Stimulated activated CD8-positive, alpha-beta memory T cell treated with anti-CD3 and anti-CD28 coated beads, Interleukin-15, amount 100 ng/mL, for 4 hours (primary cell): ENCODE measurements at places on chromosomes 2 and 18.

DNA sequence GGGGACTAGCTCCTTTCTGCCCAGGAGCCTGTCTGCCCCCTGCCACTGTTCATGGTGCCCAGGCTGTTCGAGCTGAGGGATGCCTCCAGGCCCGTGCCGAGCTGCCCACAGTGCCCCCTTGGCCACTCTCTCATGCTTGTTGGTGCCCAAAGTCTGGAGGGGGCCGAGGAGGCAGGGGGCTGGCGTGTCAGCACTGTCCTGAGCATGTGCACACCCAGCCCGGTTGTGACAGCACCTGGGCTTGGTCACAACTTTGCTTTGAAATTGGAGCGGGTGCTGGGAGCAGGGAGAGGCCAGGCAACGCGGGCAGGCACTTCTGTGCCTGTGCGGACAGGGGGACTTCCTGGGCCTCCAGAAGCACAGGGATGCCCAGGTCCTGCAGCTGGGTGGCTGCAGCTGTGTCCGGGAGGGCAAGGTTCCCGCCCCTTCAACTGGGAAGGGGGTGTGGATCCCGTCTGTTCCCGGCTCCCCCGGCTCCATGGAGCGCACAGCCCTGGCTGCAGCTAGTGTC is 22.2 kb upstream of the RAPGEF4 start:
- DNase-seq, result no peak

DNA sequence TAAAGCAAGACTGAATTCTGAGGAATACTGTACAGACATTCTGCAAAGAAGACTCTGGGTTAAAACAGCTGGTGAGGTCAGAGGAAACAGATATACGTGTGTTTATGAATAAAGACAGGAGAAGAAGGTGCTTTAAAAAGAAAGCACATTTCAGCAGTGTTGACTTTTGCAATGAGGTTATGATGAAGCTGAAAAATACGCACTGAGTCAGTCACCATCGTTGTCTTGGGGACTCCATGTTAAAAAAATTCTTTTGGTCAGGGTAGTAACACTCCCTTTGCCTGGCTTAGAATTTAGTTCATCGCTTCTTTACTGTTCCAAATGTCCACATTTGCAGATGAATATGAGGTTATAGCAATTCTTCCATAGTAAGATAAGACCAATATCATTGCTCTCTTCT is 1049.0 kb downstream of the TSN start:
- no peak for DNase-seq

GRCh38 chr2:226190479-226191252 is 609.0 kb downstream of the IRS1 start:
- no peak for DNase-seq

DNA sequence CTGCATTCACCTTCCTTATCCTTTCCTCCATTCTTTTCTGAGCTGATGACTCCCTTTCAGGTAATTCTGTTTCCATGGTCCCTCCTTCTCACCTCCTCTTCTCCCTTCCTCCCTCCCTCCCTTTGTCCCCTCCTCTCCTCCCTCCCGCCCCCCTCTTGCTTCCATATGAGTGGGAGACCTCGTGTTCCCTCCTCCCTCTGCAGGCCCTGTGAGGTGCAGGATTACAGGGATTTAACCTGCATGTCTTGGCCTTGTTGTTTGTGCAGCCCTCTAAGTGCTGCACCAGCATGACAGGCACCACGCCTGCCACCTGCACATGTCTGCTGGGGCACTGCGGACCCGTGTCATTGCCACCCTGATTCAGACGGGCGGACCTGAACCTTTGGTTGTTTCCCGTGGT is 103.1 kb downstream of the SNTG2 start:
- no peak for DNase-seq

- no peak for DNase-seq
Observed at GRCh38 chr2:33221046-33221784, 255.2 kb upstream of the RASGRP3 start.

GRCh38 chr2:232571026-232571474 is 20.6 kb downstream of the EIF4E2 start:
- no peak for DNase-seq

- DNase-seq, result no peak
Observed at GRCh38 chr2:167510071-167510759, 621.9 kb downstream of the XIRP2 start.

DNA sequence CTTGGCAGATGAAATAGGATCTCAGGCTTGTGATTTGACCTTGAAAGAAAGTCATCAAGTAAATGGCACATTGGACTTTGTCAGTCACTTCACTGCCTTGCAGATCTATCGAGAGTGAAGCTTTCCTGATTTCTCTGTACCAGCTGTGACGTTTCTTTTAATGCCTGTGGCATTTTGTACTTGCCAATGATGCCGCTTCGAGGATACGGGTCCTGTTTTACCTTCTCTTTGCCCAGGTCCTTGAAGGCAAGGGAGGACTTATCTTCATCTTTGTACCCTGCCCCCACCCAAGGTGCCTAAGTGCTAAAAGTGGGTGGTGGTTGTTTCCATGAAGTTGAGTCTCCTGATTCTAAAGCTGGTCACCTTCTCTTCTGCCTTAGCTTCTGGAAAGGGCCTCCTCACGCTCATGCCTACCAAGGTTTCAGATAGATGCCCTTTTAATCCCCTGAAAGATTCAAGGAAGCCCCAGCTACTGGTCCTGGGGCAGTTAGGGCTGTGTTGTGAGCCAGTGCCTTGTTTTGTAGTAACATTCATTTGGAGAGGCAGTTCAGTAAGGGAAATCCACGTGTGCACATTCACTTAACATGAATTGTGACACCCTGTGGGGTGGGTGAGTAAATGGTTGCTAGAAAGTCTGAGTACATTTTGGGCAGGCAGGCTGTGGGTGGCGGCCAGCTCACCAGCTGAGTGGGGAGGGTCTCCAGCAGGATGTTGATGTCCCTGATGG is 6.1 kb downstream of the LBH start:
- DNase-seq, result no peak

DNA sequence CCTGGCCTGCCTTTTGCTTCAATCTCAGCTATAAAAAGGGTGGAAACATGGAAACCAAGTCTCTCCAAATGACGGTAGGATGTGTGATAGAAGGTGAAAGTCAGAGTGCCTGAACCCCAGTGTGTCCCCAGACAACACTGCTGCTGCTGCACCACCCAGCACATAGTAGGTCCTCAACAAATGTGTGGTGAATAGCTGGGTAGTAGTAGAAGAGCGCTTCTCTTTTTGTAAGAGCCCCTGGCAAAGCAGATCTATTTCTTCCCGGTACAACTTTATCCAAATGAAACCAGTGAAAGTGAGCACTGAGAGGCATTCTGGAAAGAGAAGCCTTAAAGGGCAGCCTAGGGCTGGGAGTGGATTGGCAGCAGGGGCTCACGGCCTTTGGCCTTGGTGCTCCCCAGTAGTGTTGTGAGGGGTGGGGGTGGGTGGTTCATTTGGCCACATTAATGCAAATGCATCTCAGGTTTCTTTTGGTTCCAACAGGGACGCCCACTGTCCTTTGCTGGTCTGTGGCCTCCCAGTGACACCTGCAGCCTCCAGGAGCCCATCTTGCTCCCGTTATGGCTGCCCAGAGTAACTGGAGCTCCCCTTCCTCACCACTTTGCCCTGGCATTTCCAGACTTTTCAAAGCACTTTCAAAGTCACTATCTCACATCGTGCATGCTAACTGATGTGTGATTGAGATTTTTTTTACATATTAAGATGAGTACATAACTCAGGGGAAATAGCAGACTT is 304.3 kb upstream of the EPAS1 start:
- DNase-seq, result no peak

DNA sequence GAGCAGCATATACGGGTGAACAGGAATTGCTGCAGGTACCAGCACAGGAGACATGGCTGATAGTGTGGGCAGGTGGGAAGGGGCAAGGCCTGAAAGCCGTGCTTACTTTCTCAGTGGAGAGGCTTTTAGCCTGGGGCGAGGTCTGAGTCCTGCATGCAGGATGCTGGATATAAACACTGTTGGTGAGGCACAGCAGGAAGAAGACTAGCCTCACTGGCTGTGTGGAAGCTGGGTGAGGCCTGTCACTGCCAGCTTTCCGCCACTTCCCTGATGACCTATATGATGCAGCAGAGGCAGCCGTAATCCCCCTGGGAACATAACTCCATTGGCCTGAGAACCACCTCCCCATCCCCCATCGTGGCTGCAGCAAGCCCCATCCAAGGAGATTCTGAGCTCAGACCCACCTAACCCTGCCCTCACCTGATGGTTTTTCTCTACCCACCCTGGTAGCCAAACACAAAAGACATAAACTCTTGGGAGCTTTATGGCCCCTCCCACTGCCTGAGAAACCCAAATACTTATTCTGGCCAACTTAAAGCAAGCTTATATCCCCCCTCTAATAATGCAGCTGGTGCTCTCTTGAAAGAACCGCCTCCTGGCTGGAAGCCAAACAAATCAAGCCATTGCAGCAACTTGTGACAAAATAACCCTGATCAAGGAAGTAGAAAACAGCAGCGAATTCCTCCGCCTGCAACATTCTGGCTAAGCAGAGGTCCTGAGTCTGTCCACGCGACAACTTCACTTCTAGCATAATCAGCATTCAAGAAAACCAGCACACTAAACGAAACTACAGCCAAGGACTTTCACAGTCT is 54.6 kb upstream of the DSC1 start:
- no peak for DNase-seq

DNA sequence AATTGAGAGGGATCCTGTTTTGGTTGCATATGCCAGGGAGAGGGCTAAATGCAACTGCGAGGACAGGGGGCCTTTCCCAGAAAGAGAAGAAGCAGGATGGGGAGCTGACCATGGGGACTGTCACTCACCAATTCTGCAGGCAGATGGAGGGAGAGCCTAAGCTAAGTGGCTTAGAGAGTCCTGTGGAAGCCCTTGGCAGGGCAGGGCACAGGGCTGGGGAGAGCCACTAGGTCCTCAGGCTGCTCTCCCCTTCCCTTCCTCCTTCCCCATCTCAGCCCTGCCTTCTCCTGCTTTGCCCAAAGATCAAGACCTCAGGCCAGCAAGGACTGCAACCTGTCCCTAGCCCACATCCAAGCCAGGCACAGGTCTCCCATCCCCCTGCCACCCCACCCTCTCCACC is 24.4 kb upstream of the CATIP start:
- no peak for DNase-seq

DNA sequence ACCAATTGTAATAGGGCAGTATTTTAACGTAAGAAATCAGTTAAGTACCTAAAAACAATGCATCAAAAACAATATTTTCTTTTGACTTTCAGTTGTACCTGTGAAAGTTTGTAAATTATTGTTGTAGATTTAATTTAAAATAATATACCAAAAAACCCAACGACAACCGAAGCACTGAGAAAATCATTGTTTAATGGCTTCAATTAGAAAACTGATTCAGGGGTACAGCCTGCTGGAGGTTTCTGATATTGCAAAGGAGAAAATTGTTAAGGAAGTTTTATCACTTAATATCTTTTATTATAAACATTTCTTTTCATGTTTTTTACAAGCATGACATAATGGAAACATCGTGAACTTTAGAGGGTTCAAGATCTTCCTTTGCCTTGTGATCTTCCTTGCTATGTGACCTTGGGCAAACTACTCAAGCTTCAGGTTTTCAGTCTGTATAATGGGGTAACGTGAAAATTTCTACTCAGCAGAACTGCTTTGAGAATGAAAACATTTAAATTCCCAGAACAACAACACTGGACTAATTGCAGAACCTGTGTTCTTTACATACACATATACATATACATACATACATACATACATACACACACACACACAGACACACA is 76.3 kb upstream of the GLS start:
- DNase-seq, result no peak

GRCh38 chr2:225806105-225806504 is 406.6 kb downstream of the NYAP2 start:
- DNase-seq, result no peak

DNA sequence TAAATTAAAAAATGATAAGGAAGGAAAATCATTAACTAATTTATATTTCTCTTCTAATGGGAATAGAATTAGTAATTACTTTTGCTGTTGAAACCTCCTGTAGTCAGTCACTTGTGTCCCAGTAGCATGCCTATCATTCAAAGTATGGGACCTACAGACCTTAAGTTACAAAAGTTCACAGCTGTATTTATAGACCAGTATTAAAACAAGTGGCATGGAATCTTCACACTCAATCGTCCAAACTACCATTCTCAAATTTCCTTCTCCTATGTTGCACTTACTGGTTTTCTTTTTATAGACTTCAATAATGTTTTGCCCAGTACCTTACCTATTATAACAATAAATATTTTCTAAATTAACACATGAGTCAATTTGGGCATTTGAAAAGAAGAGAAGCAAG is 639.9 kb downstream of the ERBB4 start:
- DNase-seq, result no peak

DNA sequence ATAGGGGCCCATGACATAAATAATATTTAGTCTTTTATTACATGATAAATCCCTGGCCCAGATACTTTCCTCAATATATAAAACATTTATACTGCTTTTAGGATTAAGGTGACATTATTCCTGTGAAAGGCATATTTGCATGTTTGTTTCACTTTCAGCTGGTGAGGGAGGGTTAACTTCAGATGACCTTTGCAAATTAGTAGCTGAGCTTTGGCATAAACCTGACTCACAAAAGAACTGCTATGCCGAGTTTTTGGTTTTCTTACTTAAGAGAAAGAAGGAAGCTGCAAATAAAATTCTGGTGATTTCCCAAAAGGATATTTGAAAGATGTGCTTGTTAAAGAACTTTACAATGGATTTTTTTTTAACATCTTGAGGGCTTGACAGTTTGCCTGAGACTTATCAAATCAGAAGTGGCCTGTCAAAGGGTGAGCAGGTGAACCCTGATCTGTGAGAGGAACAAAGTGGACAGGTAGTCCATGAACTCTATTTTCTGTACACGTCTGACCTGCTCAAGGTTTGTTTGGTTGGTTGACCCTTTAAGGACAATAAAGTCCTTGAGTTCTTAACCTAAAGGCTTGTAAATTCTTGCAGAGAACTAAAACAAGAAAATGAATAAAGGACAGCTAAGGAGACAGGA is 93.5 kb downstream of the FAM124B start:
- no peak for DNase-seq

DNA sequence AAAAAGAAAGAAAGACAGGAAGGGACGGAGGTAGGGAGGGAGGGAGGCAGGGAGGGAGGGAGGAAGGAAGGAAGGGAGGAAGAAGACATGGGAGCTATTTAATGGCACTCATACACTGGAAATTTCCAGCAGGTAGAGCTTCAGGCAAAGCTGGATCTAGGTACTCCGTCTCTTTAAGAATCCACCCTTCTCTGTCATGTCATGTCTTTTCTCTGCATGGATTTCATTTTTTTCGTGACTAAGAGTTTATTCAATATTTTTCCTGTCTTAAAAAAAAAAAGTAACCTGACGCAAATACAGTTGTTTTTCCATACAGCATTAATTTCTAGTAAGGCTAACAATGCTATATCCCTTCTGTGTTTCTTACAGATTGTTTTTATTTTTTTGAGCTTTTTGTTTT is 56.3 kb upstream of the MCFD2 start:
- DNase-seq, result no peak

DNA sequence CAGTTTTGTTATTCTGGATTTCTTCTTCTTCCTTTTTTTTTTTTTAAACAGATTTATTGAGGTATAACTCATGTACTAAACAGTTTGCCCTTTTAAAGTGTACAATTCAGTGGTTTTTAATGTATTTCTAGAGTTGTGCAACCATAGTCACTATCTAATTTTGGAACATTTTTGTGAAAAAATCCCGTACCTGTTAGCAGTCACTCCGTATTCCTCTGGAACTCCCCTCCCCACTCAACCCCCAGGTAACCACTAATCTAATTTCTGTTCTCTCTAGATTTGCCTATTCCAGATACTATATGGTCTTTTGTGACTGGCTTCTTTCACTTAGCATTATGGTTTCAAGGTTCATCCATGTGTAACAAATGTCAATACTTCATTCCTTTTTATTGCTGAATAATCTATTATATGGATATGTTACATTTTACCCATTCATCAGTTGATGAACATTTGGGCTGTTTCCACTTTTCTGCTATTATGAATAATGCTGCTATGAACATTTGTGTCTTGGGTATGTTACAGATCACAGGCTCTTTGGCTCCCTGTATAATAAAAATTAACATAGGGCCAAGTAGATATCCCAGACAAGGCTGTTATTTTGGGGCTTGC is 21.9 kb downstream of the EHBP1 start:
- no peak for DNase-seq
